ENCODE measurements at places on chromosomes 12 and 14.
A peak's percentile ranks its signal among the peaks of the same experiment; 100 is the strongest.

DNA sequence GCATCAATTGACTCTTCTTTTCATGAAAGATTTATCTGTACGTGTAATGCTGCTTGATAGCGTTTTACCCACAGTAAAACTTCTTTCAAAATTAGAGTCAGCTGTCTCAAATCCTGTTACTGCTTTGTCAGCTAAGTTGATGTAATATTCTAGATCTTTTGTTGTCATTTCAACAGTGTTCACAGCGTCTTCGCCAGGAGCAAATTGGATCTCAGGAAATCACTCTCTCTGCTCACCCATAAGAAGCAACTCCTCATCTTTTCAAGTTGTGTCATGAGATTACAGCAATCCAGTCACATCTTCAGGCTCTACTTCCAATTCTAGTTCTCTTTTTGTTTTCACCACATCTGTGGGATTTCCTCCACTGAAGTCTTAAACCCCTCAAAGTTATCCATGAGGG, 9.5 kb downstream of the PCNX1 start:
- DNase-seq: no peak

GRCh38 chr12:121939186-121939585, 20.8 kb downstream of the CFAP251 start:
- peak; percentile 17 for DNase-seq

DNA sequence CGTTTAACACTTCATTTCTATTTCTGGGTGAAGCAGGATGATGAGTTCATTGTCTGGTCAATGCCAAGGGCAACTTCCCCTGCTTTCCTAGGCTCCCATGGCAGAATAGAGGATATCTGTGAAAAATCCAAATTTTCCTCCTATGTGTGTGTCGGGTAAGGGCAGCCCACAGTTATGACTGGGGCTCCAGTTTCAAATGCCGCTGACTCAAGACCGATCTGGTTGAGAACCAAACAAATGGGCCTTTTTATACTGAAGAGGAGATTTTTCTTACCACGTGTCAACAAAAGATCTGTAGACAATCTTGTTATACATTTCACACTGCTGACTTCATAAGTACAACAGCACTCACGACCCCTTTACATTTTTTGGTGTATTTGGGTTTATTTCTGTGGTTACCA, 120.8 kb downstream of the CHST11 start:
- DNase-seq: no peak

- DNase-seq: no peak
These were observed 66.0 kb downstream of the TTC7B start for GRCh38 chr14:90750191-90750590.

GRCh38 chr12:52020539-52021336, 14.0 kb downstream of the TAMALIN start:
- DNase-seq: no peak

- DNase-seq: peak; percentile 19
These were observed 450 bp downstream of the PRKAB1 start for GRCh38 chr12:119668324-119668841.

DNA sequence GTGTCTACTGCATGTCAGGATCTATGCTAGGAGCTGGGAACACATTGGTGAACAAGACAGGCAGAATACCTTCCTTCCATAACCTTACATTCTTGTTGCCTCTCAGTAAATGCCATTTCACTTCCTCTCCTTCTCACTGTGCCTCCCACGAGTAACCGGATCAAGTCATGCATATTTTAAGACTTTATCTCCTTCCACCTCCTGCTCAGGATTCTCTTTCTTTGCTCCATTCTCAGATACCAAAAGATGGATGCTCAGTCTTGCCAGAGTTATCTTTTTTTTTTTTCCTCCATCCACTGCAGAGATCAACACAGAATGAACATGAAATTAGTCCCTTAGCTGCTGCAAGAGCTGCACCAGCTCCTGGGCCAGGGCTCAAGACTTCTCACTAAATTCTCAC, 20.0 kb upstream of the APPL2 start:
- DNase-seq: no peak

GRCh38 chr12:18868717-18869116, 130.8 kb downstream of the CAPZA3 start:
- no peak for DNase-seq

DNA sequence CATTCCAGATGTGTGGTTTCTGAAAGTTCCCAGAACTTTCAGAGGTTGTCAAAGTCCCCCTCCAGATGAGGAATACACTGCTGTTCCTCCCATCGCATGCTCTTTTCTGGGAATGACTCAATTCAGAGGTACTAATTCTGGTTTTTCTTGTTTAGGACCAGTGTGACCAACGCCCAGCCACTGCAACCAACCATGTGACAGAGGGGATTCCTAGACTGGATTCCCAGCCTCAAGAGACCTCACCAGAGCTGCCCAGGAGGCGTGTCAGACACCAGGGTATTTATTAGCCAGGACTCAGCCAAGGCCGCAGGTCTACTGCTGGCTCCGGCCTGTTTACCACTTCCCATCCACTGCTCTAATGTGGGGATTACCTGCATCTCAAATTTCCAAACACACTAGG, 24.2 kb downstream of the TRAFD1 start:
- DNase-seq: no peak

DNA sequence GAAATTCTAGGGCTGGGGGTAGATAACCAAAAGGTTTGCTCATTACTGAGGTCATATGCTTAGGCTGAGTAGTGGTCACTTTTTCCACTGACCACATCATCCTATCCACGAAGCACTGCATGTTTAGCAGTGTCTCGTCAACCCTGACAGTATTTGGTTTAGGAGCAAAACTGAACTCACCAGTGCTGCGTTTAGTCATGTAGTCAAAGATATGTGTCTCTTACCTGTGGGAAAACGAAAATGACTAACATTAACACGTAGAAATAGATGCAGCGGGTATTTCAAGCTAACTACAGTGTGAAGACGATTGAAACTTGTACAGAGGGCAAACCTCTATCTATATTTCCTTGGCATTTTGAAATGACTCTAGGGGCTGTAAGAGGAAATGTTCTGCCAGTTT, 34.6 kb downstream of the MTHFD1 start:
- no peak for DNase-seq

- peak; percentile 87 for DNase-seq
These were observed 48.6 kb downstream of the AP5M1 start for GRCh38 chr14:57317248-57317833.

GRCh38 chr12:19529951-19530636, 90.8 kb downstream of the AEBP2 start:
- no peak for DNase-seq

DNA sequence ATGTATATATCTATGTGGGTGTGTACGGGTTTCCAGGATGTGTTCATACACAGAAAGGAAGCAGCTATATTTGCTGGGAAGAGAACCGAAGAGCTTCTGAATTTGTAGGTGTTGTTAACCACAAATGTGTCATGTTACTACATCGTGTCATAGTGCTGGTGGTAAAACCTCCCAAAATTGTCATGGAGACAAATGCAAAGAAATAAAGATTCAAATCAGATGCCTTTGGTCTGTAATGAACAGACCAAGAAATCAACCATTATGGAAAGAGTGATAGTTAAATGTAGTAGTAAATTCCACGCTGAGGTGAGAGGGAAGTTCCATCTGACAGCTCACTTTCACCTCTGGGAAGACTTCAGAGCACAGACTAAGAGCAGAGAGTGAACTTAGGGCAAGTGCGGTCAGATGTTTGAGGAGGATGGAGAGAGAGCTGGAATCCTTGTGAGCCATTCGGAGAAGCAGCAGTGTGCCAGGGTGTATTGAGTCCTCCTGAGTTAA, 487.5 kb downstream of the TMEM121 start:
- DNase-seq: no peak

GRCh38 chr14:52081964-52082363, 13.1 kb upstream of the NID2 start:
- no peak for DNase-seq

DNA sequence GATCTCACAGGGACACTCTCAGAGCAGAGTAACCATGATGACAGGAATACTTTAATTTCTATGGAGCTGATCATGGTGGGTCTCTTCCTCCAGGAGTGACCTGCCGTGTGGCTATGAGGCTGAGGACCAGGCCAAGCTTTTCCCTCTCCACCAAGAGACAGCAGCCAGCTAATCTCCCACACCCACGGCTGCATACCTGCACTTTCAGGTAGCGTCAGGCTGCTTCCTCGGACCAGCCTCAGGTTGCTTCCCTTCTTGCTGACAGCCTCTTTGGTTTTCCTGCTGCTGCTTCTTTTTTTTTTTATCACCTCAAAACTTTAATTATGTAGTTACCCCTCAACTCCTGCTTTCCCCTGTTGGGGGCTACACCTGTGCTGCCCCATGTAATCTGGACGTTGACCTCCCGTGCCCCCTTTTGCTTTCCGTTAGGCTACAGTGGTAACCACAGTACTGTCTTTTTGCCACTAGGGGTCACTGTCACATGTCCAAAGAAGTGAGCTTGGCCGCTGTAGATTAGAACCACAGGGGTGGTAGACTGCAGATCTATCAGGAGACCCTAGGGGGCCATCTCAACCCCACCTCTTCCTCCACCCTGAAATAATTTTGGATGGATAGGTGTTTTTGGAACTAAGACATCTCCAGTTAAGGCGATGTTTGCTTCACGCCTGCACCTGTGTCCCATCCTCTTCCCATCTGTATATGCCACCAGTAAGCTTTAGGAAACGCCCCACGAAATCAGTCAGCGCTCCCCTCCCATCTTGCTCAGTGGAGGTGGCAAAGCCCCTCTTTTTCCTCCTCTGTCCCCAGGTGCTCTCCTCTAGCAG, 7.8 kb upstream of the PIP4K2C start:
- DNase-seq: peak; percentile 74
